ENCODE measurements at places on chromosomes 12 and 14.

DNA sequence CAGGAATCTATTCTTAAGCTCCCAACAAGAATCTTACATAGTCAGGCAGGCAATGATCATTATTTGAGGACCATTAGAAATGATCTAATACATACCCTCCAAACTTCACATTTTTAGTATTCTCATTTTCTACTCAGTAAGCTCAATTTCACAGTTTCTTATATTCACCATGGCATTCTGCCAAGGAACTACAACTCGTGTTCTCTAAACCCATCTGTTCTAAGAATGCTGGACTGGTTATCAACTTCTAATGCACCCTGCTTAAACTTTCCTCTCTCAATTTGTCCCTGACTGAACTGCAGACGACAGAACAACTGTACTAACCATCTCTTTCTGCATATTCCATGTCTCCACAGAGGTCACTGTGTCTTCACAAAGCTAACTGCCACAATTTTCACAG, 58.6 kb downstream of the GXYLT1 start:
- no peak for DNase-seq

GRCh38 chr14:88476214-88476774, 78.5 kb downstream of the PTPN21 start:
- DNase-seq = no peak

DNA sequence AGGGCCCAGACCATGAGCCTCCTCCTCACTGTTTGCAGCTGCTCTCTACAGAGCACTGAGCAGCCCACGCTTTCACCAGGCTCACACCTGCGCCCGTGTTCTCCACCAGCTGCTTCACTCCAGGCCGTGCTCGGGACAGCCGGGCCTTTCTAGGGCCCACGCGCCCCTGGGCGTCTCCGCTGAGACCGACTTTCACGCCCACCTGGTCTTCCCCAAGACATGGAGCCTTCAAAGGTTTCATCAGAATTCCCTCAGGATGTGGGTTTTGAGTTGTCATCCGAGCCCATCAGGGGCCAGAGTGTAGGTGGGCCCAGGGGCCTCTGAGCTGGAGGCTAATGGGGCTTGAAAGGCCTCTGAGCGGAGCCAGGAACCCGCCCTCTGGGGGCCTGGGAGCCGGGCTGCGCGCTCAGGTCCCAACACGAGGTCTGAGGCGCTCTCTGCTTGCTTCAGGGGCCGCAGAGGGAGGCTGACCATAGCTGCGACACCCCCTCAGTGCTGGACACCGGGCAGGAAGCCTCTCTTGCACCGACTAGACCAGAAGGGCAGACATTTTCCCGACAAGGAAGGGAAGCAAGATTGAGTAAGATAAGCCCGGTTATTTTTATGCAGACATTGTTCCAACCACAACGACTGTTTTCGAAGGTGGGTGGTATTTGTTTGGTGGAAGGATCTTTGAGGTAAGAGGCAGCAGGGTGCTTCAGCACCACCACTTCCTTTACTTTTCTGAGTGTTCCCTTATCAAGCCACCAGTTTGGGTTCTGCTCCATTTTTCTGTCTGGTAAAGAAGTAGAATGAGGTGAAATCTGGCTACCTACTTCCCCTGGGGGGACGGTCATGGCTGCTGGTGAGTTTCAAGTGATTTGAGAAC, 125.0 kb upstream of the FUT8 start:
- no peak for DNase-seq

DNA sequence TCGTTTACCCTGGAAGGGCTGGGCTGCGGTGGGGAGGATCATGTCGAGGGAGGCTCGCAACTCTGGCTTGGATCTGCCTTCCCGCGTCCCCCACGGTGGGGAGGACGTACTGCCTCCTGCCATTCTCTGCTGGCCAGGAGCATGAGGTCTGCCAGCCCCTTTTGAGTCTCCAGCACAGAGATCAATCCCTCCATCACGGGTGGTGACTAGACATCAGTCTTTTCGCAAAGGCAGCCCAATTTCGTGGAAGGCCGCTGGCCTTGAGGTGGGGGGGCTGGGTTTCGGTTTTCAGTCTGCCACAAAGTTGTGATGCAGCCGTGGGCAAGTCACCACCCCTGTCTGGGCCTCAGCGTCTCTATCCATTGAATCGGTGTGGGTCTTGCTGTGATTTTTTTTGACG, 62.2 kb downstream of the PRMT8 start:
- DNase-seq = no peak

Data from right hindlimb (tissue), 1 donor.